ENCODE measurements at places on chromosomes 13 and 19.

DNA sequence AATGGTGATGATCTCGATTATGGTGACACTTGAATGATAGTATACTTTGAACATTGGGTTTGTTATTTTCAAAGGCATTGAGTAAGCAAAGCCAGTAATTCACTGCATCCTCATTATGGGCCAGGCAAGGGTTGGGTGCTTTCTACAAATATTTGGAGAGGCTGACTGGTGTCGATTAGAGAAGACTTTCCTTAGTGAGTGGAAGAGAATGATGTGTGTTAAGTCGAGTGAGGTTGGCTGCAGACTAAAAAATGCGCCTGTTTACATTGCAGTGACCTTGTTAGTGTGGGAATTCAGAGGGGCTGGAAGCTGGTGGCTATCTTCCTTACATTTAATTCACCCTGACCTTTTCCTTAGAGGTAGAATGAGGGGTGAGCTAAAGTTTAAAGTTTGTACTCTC, 22.4 kb upstream of the RNF113B start:
- no peak for DNase-seq

DNA sequence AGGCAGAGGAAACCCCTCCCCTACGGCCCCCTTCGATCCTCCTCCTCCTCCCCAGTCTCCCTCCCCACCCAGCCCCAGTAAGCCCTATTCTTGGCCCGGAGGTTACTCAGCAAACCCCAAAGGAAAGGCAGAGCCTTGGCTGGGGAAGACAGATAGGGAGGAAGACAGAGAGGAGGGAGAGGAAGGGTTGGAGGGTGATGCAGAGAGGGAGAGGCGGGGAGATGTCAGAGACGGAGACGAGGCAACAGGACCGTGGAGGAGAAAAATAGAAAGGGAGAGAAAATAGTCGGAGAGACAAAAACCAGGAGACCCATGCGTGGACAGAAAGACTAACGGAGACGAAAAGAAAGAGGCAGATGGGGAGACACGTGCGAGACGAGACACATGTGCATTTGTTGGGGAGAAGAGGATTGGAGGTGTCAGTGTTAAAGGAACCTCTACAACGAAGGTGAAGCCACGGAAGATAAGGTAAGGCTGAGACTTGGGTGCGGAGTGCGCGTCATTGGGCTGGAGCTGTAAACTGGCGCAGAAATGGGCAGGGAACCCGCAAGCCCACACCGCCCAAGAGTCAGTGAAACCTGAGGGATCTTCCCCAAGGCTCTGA, 2.9 kb downstream of the TGFB1 start:
- no peak for DNase-seq

DNA sequence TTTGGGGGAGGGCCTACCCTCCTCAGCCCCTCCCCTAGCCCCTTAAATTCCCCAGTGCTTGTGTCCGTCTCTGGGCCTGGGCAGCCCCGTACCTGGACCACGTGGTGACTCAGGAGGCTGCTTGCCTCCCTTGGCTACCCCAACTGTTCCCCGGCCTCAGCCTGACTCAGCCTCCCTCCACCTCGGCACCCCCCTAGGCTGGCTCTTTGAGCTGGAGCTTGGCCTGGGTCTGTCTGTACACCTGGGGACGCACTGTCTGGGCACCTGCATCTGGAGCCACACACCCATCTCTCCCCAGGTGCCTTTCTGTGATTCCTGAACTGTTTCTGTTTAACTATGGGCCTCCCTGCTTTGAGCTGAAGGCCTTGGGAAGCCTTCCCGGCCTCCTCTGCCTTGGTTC, 1.8 kb upstream of the KLK14 start:
- DNase-seq = no peak

DNA sequence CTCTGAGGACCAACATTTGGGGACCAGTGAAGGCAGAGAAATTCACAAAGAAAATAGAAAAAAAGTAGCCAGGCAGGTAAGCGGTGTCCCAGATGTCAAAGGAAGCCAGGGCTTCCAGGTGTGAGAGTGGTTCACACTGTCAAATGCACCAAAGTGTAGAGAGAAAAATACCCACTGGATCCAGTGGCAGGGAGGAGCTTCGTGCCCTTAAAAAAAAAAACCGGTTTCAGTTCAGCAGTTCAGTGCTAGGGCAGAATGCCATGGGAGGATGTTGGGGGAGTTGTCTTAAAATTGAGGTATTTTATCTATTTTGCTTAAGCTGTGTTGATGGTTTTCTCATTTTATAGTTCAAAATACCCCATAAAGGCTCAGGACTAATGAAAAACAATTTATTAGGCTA, 47.8 kb upstream of the C1QTNF9 start:
- no peak for DNase-seq

- no peak for DNase-seq
Observed at GRCh38 chr13:60969656-60970055, 446.0 kb downstream of the PCDH20 start.

GRCh38 chr13:102227741-102228140, 174.1 kb downstream of the FGF14 start:
- DNase-seq = no peak

DNA sequence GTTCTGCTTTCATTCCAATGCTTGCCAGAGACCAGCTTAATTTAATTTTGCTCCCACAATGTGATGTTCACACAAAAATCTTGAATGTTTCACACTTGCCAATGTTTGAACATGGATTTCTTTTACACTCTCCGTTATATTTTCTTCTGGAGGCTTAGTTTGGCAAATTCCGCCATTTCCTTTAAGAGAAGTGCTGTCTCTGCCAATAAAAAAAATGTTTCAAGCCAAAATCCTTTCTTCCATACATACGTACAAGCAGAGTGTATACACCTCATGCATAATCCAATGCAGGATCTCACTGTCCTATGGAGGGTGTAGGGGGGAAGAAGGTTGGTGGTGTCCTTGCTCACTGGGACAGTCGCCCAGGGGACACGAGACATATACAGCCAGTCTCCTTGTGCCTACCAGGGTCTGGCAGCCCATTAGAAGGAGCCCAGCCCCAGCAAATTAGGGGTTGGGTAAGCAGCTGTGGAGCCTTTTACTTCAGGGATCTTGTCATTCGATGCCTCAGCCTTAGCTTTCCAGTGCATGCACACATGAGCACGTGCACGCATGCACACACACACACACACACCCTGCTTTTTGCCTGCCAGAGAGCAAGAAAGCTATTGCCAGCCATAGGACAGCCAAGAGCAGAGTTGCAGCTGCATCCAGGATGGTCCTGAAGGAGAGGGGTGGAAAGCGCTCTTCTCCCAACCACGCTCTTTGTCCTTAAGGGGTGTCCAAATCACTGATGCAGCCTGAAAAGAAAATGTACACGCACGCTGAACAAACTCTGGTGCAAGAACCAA, 208.3 kb downstream of the FOXO1 start:
- DNase-seq = no peak

GRCh38 chr19:16970821-16971220, 55.8 kb downstream of the CPAMD8 start:
- no peak for DNase-seq

- no peak for DNase-seq
Observed at GRCh38 chr19:54532528-54532927, 29.9 kb downstream of the LAIR2 start.

DNA sequence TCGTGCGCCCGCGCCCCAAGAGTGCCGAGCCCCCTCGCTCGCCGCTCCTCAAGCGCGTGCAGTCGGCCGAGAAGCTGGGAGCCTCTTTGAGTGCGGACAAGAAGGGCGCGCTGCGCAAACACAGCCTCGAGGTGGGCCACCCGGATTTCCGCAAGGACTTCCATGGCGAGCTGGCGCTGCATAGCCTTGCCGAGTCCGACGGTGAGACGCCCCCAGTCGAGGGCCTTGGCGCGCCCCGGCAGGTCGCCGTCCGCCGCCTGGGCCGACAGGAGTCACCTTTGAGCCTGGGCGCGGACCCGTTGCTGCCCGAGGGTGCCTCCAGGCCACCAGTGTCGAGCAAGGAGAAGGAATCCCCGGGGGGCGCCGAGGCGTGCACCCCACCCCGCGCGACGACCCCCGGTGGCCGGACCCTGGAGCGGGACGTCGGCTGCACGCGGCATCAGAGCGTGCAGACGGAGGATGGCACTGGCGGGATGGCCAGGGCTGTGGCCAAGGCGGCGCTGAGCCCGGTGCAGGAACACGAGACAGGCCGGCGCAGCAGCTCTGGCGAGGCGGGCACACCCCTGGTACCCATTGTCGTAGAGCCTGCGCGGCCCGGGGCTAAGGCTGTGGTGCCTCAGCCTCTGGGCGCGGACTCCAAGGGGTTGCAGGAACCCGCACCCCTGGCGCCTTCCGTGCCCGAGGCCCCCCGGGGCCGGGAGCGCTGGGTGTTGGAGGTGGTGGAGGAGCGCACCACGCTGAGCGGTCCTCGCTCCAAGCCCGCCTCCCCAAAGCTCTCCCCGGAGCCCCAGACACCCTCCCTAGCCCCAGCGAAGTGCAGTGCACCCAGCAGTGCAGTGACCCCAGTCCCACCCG, 7.1 kb downstream of the DNASE2 start:
- no peak for DNase-seq

DNA sequence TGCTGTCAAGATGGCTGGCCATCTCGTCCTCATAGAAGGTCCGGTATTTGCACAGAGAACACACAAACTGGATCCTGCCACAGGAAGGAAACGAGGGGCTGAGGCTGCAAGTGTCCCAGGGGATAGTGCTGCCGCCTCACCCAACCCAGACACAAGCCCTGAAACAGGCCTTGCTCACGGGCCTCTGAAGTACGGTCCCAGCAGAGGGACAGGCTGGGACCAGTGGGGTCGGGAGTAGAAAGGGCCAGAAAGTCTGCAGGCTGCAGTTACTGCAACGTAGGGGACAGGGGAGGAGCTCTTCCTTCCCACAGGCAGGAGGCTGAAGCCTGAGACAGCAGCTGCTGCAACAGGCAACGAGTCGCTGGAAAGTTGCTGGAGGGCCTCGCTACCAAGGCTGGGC, 18.2 kb upstream of the AKAP8 start:
- DNase-seq = no peak

Data from HL-60 (cell line).